ENCODE measurements at places on chromosomes 7 and 10.

GRCh38 chr7:31311552-31311951 is 29.0 kb downstream of the NEUROD6 start:
- DNase-seq, result no peak

DNA sequence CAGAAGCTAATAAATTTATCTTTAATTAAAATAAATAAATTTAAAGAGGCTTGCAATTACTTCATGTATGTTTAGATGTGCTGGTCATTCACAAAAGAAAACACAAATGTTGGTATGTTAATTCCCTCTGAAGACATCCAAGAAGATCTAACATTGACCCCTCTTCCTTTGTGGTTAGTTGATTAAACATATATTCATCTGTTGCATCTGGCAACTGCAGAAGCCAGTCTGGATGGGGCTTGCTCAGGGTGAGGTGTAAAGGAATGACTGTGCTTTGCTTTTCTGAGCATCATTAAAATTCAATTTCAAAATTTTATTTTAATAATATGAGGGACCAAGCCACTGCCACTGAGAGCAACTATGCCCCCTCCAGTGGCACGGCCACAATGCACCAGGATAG is 36.4 kb upstream of the FERD3L start:
- no peak for DNase-seq

- DNase-seq, result no peak
These were observed 51.5 kb downstream of the CCNY start for GRCh38 chr10:35387768-35388167.

GRCh38 chr10:50503661-50504320 is 120.0 kb downstream of the SGMS1 start:
- DNase-seq, result no peak

DNA sequence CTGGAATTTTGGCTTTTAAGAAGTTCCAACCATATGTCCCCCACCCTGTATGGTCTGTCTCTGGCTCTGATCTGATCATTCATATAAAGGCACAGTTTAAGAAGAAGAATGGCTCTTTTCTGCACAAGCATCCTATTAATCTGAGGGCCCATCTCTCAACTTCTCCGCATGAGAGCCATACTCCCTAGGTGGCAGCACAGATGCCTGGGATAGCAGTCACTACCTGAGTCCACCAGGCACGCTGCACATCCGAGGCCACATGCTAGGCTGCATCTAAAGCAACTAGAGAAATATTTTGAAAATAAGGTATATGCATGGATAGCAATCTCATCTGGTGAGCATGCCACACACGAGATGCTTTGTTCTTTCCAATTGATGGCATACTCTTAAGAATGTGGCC is 565.5 kb downstream of the PARD3 start:
- DNase-seq, result no peak

DNA sequence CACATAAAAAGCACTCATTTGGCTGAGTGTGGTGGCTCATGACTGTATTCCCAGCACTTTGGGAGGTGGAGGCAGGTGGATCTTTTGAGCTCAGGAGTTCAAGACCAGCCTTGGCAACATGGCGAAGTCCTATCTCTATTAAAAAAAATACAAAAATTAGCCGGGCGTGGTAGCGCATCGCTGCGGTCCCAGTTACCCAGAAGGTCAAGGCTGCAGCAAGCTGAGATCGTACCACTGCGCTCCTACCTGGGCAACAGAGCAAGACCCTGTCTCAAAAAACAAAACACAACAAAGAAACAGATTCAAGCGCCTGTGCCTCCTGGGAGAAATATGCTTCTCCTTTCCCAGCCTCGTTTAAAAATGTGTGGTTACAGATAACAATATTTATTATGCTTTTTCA is 2.2 kb upstream of the ABCF2 start:
- DNase-seq, result no peak

All from NCI-H2227 treated with DMSO at 0.1 percent for 48 hours (cell line).